ENCODE measurements at places on chromosomes 2 and 18. TPM values are rescaled to one million over a fixed set of nuclear protein-coding genes. Genes with fewer than 3 reads are reported as not detected.

DNA sequence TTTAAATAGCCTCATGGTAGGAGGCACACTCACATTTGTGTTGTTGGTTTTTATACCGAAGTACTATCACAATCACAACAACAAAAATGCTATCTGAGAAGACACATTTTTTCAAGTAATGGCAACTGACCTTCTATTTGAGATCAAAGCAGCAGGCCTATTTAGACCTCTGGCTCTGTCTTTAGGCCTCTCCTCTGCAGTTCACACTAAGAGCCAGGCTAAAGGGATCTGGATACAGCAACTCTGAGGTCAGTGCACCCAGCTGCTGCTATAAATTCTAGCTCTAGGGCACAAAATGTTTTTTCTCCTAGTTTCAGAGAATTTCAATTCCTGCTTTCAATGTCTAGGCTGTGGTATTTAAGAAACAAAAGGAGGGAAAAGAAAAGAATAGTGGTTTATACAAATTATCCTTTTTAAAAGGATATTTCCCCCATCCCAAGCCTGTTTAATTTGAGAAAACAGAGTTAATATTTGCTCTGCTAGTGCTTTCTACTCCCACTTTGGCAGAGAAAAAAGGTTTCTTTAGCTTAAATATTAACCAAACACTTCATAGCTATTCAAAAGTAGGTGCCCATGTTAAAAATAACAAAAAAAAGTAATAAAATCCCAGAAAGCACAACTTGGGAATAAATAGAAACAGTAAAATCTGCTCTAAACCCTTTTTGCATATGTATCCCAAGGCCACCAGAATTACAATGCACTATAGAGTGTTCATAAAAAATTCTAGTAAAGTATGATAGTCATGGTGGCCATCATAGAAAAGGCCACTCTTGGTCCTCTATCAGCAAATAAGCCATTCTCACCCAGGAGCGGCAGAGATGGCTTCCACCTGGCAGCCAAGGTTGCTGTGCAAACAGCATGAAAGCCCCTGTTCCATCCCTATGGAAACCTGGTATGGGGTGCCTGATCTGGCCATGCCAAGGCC is 293.6 kb upstream of the SESTD1 start:
- DNase-seq, result no peak

DNA sequence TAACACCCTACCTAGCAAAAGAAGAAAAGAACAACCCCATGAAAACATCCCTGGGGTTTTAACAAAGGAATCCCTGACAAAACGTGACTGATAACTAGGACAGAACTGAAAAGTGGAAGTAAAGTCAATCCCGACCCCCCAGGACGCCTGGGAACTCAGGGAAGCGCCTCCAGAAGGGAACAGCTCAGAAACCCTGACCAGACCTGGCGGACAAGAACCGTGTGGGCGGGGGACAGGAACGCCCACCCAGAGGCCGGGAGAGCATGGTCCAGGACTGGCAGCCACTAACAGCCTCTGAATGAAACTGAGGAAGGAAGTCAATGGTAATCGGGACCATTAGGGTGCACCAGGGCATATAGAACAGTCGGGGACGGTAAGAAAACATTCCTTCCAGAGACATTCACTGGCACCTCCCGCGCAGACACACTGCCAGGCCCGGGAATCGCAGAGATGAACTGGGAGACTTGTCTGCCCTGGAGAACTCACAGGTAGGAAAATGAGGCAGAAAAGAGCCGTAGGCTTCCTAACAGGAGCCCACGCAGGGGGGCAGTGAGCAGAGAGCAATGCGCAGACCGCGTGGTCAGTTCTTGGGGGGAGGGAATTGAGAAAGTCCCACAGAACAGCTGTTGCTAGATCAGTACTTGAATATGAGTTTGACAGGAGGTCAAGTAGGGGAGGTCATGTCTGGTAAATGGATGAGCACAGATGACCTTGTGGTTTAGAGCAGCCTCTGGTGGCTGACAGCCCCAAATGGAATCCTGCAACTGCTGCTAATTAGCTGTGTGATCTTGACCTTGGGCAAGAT is 1.3 kb upstream of the TBC1D8 start:
- no peak for DNase-seq

- DNase-seq, result no peak
These were observed 165.6 kb upstream of the SERTAD2 start for GRCh38 chr2:64819361-64819760.

- DNase-seq, result no peak
These were observed 70.9 kb downstream of the NFATC1 start for GRCh38 chr18:79466591-79466990.

- no peak for DNase-seq
These were observed 52.1 kb upstream of the LAPTM4A start for GRCh38 chr2:20103530-20103929.

DNA sequence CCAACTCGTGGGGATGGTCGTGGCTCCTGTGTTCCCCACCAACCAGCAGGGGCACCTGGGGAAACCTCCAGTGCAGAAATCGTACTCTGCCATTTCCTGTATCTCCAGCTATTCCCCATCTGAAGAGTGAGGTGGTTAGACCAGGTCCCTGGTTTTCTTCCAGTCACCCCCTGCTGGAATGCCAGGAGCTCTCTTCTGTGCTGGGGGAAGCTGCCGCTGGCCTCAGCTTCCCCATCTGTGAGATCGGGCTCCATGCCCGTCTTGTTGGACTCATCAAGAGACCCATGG is 119.7 kb downstream of the INHBB start:
- DNase-seq, result no peak

DNA sequence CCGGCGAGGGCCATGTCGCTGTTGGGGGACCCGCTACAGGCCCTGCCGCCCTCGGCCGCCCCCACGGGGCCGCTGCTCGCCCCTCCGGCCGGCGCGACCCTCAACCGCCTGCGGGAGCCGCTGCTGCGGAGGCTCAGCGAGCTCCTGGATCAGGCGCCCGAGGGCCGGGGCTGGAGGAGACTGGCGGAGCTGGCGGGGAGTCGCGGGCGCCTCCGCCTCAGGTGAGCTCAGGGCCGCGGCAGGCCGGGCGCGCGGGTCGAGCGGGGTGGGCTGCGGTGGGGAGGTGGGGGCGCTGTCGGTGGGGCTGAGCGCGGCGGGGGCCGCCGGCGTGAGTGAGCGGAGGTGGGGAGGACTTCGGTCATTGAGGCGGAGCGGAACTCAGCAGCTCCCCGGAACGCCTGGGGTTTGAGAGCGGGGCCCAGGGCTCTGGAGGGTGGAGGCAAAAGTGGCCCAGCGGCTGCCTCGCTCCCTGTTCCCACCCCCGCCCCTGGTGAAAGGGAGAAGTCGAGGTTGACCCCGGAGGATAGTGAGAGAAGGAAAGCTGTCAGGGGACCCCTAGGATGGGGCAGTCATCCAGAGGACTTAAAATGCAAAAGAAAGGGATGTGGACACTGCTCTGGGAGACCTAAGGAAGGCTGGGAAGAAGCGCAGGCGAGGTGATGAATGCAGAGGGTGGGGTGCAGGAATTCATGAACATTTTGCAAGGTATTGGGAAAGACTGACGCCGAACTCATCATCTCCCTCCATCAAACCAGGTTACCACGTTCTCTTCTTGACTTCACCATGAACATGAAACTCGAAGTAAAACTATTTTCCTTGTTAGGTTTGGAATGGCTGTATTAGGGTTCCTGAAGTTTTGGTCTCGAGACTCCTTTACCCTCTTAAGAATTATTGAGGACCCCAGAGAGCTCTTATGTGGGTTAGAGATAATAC is 633 bp downstream of the MALT1 start:
- DNase-seq, result peak; percentile 68

- DNase-seq, result no peak
These were observed 148.9 kb upstream of the EPAS1 start for GRCh38 chr2:46148369-46148736.

- no peak for DNase-seq
These were observed 107.5 kb downstream of the TMEM163 start for GRCh38 chr2:134611316-134611715.

The DIPK1C gene
- total RNA-seq, result not detected

The ALPP gene
- not detected for total RNA-seq

The RNF152 gene
- 14.4 TPM for total RNA-seq
